ENCODE measurements at places on chromosomes 7 and 10.

- no peak for DNase-seq
These were observed 144.5 kb downstream of the FRMD4A start for GRCh38 chr10:14186245-14186644.

GRCh38 chr10:86411281-86411841 is 44.8 kb upstream of the GRID1 start:
- no peak for DNase-seq

- DNase-seq: no peak
These were observed 521.5 kb downstream of the PTPRN2 start for GRCh38 chr7:158066085-158066484.

DNA sequence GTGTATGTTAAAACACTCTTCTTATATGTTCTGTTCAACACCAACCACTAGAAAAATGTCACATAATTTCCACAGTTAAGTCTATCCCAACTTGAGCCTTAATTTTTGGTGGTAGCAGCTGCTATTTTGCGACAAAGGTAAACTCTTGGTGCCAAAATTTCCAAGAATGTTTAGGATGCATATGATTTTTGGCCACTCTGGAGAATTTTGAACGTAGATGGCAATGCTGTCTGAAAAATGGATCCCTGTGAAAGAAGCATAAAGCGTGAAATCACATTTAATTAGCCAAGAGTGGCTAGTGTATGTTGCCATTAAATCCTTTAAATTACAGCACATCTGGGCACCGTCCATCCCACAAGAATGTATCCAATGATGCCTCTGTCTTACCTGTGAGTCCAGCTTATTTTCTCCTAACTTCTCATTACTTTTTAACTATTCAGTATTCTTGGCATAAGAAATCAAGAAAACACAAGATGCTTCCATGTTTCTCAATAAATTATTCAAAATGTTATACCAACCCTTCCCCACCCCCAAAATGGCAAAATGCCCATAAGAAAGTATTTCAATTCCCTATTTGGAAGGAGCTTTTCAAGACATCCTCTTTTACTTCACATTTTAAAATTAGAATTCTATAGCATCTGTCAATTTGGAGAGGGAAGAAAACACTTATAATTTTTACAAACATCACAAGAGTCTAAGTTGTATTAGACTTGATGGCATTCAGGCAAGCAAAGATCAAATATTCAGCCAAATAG is 12.4 kb downstream of the PTPRZ1 start:
- DNase-seq: no peak

- no peak for DNase-seq
These were observed 255.7 kb downstream of the PTEN start for GRCh38 chr10:88119160-88119559.

- DNase-seq: no peak
These were observed 1016.4 kb upstream of the SORCS1 start for GRCh38 chr10:108180878-108181277.

- DNase-seq: no peak
These were observed 8.3 kb downstream of the AEBP1 start for GRCh38 chr7:44112231-44112996.

DNA sequence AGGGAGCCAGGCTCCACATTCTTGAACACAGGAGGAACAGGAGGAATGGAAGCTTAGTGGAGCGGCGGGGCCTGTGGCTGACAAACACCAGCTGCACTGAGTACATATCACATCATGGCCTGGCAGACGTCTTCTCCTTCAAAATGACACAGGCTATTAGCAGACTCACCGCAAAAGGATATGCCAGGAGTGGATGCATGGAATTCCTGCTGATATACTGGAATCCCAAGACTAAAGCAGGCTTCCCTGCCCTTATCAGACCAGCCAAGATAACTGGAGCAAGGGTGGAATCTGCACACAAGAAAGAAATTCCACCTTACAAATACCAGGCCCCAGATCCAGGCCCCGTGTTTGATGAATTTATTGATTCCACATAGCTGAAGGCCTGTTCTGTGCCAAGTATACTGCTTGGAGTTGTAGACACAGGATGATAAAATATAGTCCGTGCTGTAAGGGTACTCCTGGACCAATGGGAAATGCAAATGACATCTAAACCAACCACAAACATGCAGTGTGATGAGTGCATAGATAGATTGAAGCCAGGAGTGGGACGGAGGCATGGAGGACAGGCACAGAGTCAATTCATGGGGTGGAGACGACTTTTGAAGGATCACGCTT is 480.5 kb upstream of the ZMIZ1 start:
- DNase-seq: no peak

- DNase-seq: no peak
These were observed 108.0 kb upstream of the HABP2 start for GRCh38 chr10:113444766-113445365.

DNA sequence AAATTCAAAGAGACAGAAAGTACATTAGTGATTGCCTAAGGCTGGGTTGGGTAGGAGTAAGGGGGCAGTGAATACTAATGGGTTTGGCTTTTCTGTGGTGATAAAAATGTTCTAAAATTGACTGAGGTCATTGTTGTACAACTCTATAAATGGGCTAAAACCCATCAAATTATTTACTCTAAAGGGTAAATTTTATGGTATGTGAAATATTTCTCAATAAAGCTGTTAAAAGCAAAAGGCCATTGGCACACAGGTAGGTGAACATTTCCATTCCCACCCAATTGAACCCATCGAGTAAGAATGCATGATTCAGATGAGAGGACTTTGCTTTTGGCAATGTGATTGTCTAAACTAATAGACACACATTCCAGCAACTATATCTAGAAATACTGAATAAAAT is 579.4 kb downstream of the GATA3 start:
- no peak for DNase-seq

DNA sequence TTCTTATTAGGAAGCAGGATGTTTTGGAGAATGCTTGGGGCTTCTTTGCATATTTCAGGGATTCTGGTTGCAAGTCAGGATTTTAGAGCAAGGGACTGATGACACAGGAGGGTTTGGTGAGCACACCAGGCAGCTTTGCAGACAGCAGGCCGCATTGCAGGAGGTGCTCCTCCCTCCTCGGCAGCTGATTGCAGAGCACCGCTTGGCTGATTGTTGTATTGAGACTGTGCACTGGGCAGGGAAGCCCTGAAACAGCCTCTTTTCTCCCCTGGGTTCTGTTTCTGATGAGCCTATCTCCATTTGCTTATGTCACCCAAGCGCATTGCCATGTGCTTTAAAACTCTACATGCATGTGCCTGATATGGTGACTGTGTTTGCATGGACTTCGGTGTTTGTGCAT is 769.6 kb downstream of the GRID1 start:
- DNase-seq: no peak

DNA sequence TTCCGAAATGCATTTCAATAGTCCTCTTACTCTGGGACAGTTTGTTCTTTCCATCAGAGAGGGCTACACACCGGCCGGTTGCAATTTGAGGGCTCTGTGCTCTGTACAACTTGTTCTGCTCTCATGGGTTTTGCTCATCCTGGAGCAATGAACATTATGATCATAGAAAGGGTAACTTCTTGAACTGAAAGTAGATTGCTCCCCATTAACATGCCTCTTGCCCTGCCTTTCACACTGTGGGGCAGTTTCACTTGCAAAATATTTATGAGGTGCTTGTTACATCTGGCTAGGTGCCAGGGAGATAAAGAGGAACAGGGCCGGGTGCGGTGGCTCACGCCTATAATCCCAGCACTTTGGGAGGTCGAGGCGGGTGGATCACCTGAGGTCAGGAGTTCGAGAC is 97.3 kb upstream of the MPP7 start:
- DNase-seq: no peak

DNA sequence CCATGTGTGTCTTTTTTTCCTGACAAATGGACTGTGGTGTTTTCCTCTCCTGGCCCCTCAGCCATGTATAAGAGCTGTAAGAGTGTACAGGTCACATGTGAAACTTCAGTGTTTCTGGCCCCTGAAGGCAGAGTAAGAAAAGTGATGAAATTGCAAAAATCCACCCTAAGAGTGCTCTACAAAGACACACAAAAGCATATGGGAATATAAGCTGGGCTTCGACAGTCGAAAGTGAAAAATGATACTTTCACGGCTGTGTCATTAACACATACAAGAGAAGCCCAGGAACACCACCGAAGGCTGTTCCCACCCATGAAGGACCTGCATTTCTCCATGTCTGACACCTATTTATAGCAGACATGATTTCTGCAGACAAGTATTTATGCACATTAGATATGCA is 192.2 kb downstream of the PARD3 start:
- DNase-seq: no peak
